ENCODE measurements at places on chromosomes 7 and 10.

DNA sequence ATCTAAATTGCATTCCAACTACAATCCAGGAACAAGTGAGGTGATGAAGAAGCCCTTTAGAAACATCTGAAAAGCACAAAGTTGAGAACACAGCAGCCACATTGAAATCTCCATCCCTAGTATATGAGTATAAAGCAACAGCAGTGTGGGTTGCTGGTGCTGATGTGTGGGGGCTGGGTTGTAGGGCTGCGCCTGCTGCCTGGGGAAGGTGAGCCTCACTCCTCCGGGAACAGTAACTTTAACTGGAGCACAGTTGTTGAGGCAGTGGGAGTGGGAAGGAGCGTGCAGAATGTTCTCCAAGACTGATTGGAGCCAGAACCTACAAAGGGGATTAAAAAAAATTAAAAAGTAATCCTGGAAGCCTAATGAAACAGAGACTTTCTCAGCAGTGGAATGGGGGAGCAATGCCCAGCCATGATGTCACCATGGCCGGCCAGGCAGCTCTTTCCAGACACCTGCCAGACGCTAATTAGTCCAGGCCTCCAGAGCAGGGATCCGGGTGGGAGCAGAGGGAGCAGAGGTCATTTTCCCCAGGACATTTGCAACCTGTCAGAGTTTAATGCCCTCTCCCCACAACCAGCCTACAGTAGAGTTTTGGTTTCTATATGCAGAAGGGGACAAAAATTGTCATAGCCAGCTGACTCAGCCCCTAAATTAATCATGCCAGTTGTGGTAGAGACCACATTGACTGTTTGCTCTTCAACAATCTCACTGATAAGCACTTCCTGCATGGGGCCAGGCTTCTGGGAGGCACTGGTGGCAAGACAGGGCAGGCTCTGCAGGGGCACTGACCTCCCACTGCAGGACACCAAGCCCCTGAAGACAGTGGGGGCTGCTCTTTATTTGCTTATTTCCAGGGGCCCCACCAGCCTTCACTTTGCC lies 133.0 kb upstream of the ZNF32 start:
- DNase-seq, result no peak

GRCh38 chr7:136998495-136998894 lies 130.0 kb downstream of the CHRM2 start:
- DNase-seq, result no peak

GRCh38 chr7:157963526-157963925 lies 624.1 kb downstream of the PTPRN2 start:
- no peak for DNase-seq

DNA sequence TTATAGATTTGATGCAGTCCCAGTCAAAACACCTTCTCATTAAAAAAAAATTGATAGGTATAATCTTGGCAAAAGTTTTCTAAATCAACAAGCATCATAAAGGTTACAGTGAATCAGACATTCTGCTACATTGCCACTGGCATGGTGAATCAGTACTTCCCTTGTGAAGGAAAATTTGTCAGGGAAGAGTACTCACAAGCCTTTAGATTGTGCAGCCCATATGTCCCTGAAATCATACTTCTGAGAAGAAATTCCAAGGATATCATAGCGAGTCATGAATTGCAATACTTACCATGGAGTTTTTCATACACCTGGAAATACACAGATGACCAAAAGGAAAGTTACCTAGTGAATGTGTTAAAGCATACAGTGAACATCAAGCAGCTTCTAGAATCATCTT lies 17.2 kb downstream of the VSTM2A start:
- no peak for DNase-seq

DNA sequence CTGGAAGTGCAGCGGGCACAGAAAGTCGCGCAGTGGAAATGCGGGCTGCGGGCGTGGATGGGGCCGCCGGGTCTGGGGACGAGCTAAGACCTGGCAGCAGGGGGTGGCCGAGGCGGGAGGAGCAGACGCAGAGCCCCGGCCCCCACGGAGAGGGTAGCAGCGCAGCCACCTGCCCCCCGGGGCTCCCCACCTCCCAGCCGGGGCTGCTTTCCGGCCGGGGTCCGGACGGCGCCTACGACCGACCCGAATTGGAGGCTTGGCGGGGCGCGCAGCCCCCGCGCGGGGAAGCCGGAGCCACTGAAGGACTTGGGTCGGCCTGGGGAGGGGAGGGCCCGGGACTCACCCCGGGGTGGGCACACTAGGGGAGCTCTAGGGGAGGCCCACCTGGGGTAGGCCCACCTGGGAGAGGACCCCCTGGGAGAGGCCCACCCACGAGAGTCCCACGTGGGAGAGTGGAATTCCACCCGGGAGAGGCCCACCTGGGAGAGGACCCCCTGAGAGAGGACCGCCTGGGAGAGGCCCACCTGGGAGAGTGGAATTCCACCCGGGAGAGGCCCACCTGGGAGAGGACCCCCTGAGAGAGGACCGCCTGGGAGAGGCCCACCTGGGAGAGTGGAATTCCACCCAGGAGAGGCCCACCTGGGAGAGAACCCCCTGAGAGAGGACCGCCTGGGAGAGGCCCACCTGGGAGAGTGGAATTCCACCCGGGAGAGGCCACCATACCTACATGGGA lies 854 bp upstream of the CFAP46 start:
- DNase-seq, result no peak

- DNase-seq, result peak; percentile 17
Observed at GRCh38 chr10:122490786-122491680, 29.7 kb downstream of the HTRA1 start.

- DNase-seq, result no peak
Observed at GRCh38 chr7:155227004-155227787, 70.5 kb upstream of the INSIG1 start.

- no peak for DNase-seq
Observed at GRCh38 chr7:122972056-122972455, 23.4 kb downstream of the TAS2R16 start.

- no peak for DNase-seq
Observed at GRCh38 chr10:70051848-70052247, 798 bp upstream of the MACROH2A2 start.

DNA sequence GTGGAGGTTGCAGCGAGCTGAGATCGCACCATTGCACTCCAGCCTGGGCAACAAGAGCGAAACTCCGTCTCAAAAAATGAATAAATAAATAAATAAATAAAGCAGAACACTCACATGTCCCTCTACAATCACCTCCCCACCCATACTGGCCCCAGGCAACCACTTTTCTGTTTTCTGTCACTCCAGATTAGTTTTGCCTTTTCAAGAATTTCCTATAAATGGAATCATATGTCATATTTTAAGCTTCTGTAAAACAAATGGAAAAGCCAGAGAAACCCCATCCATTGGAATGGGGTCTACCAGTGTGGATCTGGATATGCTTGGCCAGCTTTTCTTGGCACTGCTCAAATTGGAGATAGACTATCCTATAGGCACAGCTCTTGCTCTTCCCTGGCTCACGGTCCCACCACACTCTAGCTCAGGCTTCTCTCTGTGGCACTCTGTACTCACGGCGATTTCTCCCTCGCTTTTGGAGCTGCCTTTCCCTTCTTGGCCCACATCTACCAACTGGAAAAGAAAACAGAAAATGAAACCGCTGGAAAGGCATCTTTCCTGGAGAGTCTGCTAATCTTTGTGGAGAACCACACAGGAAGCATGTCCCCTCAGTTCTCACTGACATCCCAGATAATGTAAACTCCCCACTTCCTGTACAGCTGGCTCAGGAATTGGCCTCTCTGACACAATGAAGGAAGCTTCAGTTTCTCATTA lies 210.1 kb downstream of the JCAD start:
- no peak for DNase-seq

- no peak for DNase-seq
Observed at GRCh38 chr10:130141878-130142277, 5.7 kb downstream of the GLRX3 start.

GRCh38 chr10:71687077-71687476 lies 32.5 kb downstream of the C10orf105 start:
- DNase-seq, result no peak

DNA sequence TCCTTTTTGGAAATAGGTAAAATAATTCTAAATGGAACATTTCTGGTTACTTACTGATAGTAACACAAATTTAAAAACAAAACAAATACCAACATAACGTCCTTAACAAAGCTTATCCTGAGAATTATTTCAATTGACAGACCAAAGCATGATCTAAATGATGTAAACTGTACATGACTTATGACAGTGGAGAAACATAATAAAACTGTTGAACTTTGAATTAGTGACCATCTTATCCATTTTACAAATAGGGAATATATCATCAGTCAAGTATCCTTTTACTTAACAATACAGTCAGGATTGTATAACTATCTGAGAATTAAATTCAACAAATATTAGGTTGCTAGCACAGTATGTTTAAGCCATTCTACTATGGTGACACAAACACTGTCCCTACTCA lies 2.4 kb downstream of the IPMK start:
- no peak for DNase-seq

- no peak for DNase-seq
Observed at GRCh38 chr10:78784546-78784945, 284.2 kb upstream of the ZMIZ1 start.

- DNase-seq, result no peak
Observed at GRCh38 chr10:48885376-48885775, 54.3 kb downstream of the LRRC18 start.

GRCh38 chr10:101289541-101289940 lies 60.3 kb upstream of the LBX1 start:
- DNase-seq, result no peak

- DNase-seq, result no peak
Observed at GRCh38 chr10:103452506-103453230, 498 bp upstream of the CALHM2 start.

DNA sequence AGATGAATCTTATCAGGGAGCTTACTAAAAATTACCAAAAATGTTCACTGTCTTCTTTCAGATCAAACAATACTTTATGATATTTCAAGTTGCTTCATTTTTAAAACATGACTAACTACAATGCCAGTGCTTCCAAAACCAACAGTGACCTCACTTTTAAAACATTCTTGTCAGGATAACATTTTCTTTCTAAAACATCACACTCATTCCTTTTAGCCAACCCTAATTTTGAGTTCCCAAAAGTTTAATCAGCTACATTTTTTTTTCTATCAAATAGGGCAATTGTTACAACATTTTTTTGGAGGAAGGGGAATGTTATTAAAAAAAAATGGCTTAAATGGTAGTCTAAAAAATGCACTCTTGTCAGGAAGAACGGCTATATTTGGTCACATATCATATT lies 37.3 kb downstream of the RTKN2 start:
- DNase-seq, result no peak

DNA sequence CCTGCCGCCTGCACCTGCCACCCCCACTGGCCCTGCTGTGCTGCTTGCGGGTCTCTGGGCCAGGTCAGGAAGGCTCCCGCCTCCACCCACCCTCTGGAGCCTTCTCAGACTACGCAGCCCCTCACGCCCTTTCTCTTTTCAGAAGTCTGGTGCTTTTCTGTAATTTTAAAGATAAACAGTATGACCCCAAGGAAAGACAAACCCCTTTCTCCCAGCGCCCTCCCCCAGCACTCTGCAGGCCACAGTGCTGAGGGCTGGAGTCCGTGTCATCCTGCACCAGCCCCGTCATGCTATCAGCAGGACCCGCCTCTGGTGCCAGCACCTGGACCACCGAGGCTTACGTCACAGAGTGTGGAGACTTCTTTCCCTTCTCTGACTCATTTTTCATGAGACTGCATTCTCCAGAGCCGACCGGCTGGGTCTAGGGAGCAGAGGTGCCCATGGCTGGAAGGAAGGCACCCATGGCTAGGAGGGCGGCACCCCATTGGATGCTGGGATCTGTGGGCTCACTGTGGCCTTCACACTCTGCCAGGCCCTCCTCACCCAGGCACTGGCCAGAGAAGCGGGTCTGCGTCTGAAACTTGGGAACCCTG lies 53.4 kb downstream of the CFAP46 start:
- DNase-seq, result no peak

GRCh38 chr10:114485696-114486400 lies 81.5 kb upstream of the AFAP1L2 start:
- no peak for DNase-seq

- no peak for DNase-seq
Observed at GRCh38 chr10:107517811-107518210, 353.3 kb upstream of the SORCS1 start.

DNA sequence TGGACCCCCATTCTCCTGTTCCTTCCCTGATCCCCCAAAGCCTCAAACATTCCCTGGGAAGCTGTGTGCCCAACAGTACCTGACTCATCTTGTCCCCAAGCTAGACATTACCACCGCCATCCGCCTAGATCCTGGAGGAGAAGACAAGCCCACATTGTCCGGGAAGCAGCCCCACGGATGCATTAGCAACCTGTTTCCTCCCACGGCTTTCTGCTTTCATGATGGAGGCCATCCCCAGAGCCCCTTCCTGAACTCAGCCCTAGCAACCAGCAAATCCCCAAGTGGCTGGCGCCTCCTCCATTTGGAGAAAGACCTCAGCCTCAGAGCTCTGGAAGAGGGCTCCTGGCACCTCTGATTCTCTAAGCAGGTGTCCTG lies 2.3 kb upstream of the SLC29A3 start:
- DNase-seq, result no peak

- DNase-seq, result no peak
Observed at GRCh38 chr7:136877990-136878389, 9.5 kb downstream of the CHRM2 start.

GRCh38 chr7:20153999-20154398 lies 63.2 kb downstream of the MACC1 start:
- no peak for DNase-seq

- DNase-seq, result no peak
Observed at GRCh38 chr10:13106387-13107045, 6.6 kb downstream of the OPTN start.

DNA sequence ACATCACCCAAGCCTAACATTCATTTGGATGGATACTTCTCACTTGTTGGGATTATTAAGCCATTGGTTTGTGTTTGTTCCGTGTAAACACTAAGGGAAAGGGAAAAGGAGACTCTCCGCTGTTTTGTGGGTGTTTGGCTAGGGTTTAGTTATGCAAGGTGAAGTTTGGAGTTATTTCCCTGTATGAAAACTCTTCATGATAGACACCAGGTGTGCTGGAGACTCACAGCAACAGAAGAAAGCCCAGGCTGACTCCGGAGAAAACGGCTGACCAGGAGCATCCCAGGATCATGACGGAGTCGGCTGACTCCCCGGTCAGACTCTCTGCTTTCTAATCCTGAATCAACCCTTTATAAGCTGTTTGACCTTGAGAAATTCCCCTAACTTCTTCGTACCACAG lies 94.1 kb upstream of the KLF6 start:
- no peak for DNase-seq

DNA sequence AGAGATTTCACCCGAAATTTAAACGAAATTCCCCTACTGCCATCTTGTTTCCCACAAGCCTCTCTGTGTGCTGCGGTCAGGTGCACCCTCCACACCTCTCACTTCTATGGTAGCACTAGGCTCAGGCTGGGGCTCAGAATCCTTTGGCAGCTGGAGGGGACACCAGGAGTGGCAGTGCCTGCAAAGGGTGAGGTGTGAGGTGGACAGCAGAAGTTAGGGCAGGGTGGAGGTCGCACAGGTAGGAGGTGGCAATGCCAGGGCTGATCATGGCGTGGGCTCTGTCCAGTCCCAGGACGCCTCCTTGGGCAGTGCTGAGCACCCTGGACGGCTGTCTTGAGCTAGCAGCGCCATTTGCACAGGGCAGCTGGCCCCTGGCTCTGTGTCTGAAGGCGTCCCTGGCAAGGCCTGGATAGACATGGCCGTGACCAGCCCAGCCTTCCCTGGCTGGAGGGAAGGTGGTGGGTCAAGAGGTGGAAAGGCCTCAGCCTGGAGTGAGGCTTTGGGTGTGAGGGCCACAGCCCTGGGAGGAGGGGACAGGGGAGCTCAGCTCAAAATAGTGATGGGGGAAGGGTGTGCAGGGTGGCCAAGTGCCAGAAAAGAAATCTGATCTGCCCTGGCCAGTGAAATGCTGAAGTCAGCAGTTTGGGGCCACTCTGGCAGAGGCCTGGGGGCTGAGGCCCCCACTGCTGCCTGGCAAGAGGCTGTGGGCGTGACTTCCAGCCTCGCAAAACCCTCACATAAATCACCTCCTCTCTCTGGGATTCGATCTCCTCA lies 40.0 kb downstream of the ZCCHC24 start:
- DNase-seq, result no peak

Measured in activated T-helper 1 cell treated with Interleukin-2 at 50 U/mL for 16 hours (primary cell).